Spleen (tissue), 13 donors: ENCODE measurements at places on chromosomes 5 and 9.

- no peak for DNase-seq
Measured at GRCh38 chr5:73968729-73969128, 342.7 kb downstream of the ARHGEF28 start.

DNA sequence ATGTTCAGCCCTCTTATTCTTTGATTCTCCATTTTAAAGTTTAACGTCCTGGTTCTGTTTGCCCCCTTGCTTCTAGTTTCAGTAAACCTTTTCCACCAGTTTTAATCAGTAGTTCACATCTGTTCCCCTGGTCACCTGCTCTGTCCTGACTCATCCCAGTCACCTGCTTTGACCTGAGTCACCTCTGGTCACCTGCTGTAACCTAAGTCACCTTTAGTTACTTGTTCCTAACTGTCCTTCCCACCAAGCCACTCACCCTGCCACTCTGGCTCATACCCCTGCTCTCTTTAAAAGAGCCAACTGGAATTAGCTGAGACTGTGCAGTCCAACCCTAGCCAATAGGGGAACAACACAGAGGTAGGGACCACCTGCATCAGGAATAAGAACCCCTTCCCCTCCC lies 43.0 kb downstream of the SEMA6A start:
- no peak for DNase-seq

DNA sequence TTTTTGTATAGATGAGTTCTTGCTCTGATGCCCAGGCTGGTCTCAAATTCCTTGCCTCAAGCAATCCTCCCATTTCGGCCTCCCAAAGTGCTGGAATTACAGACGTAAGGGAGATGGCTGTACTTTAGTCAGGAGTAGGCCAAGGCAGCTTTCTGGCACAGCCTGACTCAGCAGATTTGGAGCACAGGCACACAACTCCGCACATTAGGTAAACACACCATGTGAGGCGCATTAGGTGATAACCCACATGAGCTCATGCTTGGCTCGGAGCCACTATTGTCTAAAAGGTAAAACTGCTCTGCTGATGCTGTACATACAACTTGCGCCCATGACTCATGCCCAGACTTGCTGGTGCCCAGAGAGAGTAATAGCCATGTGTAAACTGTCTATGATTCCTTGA lies 1157.9 kb downstream of the TAF11L14 start:
- no peak for DNase-seq

DNA sequence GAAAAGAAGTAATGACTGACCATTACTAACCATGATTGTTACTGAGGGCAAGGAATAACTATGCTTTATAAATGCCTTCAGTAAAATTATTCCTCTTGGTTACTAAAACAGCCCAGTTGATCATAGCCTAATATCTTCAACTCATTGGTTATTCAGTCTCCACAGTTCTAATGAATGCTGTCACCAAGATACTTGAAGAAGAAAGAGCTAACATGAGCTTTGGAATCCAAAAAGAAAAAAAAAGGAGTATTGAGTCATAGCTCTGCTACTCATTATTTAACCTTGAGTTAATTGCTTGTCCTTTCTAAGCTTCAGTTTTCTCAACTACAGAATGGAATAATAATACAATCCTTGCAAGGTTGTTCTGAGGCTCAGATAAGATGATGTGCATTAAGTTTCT lies 187.7 kb downstream of the BRINP1 start:
- no peak for DNase-seq

DNA sequence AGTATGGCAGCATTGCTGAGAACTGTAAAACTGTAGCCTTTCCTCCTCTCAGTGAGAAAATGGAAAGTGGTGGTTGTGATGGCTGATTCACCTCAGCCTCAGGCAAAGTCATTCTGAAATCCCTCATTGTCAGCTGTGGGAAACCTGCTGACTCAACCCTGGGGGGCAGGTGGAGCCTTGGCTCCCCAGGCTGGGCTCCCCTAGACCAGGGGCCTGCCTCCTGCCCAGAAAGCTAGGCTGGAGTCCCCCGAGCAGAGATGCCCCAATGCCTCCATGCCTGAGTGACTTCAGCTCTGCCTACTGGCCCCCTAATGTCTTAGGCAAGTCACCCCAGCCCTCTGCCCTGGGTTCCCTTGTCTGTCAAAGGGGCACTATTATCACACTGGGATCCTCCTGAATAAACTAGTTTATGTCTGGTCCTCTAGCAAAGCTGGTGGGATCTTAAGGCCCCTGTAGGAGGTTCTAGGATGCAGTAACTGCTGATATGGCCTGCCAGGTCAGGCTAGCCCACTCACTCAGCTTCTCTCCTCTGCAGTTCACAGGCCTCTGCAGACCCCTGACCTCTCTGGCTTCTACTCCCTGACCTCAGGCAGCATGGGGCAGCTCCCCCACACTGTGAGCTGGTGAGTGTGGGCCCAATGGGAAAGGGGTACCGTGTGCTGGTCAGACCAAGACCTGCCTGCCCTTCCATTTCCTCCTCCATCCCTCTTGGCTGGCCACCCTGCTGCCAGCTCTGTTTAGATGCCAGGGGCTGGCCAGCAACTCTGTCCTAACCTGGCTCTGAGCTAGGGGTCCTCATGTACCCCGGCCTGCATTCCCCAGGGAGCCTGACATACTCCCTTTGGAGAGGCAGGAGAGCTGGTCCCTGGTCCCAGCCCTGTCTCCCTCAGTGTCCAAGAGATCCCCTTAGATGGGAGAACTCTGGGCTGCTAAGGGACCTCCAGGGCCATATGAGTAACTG lies 24.2 kb downstream of the TCF7 start:
- DNase-seq = peak; percentile 63

DNA sequence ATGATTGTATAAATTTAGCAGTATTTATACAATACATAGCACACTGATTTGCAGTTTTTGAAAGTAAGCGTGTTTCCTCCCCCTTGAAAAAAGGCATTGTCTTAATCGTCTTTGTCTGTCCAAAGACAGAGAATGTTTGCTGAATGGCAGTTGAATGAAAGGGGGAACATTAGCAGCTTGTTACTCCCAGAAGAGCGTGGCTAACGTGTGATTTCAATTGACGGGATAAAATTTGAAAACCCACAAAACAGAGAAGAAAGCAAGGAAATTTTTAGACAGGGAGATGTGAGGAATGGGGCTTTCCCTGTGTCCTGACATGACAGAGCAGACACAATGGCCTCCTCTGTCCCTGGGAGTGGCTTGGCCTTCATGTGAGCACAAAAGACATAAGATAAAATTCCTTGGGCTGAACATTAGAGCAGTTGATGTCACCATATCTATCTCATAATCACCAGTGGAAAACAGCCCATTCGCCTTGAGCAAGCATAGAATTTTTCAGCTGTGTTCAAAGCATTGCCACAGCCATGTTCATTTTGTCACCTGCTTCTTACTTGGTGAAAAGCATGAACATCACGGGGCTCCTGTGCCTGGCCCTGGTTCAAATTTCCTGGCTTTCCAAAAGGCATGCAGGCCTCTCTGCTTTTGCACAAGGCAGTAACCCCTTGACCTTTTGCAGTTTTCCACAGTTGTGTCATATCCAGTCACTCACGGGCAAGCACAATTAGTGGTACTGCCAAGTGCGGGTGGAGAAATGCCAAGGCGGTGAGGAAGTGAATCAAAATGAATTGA lies 126.9 kb downstream of the TLE1 start:
- no peak for DNase-seq

DNA sequence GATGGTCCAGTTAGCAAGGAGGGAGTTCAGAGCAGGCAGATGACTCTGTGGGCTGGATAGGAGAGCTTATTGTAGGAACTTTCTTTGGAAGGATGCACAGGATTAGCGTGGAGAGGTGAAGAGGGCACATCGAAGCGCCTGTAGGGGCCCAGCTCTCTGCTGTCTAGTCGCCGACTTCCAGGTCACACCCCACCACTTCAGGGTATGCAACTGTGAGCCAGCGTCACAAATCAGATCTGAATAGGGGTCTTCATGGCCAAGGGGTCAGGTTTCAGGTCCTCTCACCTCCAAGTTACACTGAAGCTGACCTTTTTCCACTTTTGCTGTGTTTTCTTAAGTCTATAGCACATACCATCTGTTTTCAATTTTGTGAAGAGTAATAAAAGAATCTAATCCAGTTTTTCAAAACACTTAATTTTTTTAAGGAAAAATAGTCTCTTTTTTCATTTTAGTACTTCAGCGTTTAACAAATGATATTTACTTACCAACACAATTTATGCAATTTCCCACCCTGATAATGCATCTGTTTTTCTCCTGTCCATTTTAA lies 364.2 kb upstream of the CLINT1 start:
- DNase-seq = no peak

GRCh38 chr9:16291921-16292320 lies 578.5 kb downstream of the BNC2 start:
- DNase-seq = no peak
